ENCODE measurements at places on chromosomes 6 and 20. TPM values are rescaled to one million over a fixed set of nuclear protein-coding genes. Genes with fewer than 3 reads are reported as not detected.

- DNase-seq: no peak
Measured at GRCh38 chr20:1950836-1951235, 43.0 kb downstream of the PDYN start.

- DNase-seq: peak; percentile 50
Measured at GRCh38 chr6:147285087-147285855, 81.1 kb downstream of the STXBP5 start.

- DNase-seq: no peak
Measured at GRCh38 chr6:148085631-148086331, 256.9 kb upstream of the SASH1 start.

- peak; percentile 77 for DNase-seq
Measured at GRCh38 chr6:146968041-146968760, 236.0 kb upstream of the STXBP5 start.

DNA sequence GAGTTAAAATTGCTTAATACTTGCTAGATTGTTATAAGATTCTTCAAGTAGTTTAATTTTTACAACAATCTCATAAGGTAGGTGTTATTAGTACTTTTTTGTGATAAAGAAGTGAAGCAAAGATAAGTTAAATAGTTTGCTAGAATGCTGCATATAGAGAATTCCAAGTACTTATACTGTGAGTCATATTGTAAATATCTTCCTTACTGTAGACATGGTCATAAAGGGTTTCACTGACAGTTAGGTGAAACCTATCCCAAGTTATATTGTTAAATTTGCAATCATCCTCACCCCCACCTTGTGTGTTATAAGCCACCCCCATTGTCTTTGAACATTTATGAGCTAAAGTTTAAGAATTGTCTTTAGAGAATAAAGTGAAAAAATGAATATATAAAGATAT, 142.0 kb downstream of the FAM83B start:
- peak; percentile 5 for DNase-seq

GRCh38 chr6:72689107-72689954, 67.5 kb downstream of the KCNQ5 start:
- no peak for DNase-seq

DEFB132 gene
- total RNA-seq: not detected

- peak; percentile 58 for DNase-seq
Measured at GRCh38 chr6:117482240-117483003, at the start of gene DCBLD1. Gene DCBLD1, plus strand, starts transcription at chr6:117482674. Its CDS starts 108 bp downstream, at chr6:117482782.

GRCh38 chr6:88208726-88209125, 42.6 kb upstream of the CNR1 start:
- no peak for DNase-seq

- no peak for DNase-seq
Measured at GRCh38 chr20:23227274-23227673, 123.3 kb upstream of the NXT1 start.

PGC gene
- total RNA-seq: not detected

- no peak for DNase-seq
Measured at GRCh38 chr20:10774357-10774943, 100.7 kb upstream of the JAG1 start.

FAM83B gene
- total RNA-seq: 1.9 TPM

- DNase-seq: no peak
Measured at GRCh38 chr6:134596191-134596590, 278.3 kb upstream of the SGK1 start.

OXT gene
- not detected for total RNA-seq

DNA sequence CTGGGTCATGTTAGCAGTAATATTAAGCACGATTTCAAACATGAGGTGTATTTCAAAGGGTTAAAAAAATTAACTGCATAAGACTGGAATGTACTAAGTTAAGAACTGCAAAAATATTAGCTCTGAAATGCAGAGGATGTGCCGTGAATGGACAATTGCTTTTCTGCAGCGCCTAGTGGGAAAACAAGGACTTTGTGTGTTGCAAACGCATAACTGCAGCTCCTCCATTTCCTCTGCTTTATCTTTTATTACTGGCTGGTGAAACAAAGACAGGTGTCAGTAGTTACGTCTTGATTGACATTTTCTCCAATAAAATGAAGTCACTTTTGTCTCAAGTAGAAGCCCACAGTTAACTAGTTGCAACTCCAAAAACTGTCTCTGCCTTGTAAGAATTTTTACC, 1.7 kb downstream of the PDE7B start:
- no peak for DNase-seq

- DNase-seq: no peak
Measured at GRCh38 chr20:63697868-63698545, 1.6 kb downstream of the TNFRSF6B start.

LST1 gene
- not detected for total RNA-seq

DNA sequence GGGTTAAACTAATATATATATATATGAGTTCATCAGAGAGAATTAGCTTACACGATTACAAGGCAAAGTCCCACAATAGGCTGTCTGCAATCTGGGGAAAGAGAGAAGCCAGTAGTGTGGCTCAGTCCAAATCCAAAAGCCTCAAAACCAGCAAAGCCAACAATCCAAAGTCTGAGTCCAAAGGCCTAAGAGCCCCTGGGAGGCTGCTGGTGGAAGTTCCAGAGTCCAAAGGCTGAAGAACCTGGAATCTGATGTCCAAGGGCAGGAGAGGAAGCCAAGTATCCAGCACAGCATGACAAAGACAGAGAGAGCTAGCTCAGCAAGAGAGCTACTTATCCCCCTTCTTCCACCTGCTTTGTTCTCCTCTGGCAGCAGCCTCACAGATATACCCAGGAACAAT, 274.7 kb upstream of the ID4 start:
- no peak for DNase-seq

GRCh38 chr6:74979065-74979766, 226.6 kb downstream of the COL12A1 start:
- DNase-seq: no peak

DNA sequence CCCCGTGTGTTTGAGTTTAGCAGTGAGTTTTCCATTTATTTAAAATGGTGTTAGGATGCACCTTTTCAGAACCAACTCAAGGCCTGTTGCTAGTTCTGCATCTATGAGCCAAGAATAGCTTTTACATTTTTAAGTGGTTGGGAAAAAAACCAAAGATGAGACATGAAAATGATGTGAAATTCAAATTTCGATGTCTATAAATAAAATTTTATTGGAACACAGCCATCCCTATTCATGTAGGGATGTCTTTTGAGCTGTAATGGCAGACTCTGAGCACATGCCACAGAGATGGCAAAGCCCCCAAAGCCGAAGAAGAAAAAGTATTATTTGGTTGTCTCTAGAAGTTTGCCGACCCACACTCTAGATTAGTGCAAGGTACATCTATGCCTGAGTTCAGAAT, 5.0 kb upstream of the NEDD9 start:
- DNase-seq: no peak

GPX5 gene
- total RNA-seq: 4.3 TPM

FAM135A gene
- 8.4 TPM for total RNA-seq

PRR18 gene
- total RNA-seq: not detected

GRCh38 chr20:1920252-1920651, 25.0 kb downstream of the SIRPA start:
- no peak for DNase-seq

DNA sequence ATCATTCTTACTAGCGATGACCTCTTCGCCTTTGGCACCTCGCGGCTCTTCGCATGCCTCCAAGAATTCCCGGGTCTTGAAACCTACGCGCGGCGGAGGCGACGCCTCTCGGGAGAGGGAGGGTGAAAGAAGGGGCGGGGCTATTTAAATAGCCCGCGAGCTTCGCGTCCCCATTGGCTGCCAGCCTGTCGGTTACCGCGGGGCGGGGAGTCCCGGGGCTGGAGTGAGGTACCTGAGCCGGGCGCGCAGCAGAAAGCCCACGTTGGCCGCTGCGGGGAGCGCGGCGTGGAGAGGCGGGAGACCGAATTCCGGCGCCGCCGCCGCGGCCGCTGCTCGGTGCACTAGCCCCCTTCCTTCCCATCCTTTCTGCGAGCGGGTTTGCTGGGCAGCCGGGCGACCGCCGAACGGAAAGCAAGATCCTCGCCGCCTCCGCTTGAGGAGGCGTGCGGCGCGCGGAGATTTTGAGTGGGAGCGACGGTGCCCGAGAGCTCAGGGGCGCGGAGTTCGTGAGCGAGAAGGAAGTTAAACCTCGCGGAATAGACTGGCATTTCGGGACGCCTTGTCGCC, at the start of gene BMP6:
BMP6 (plus strand) TSS at position 251 of the 567 bp plus-strand sequence. CDS start 857 bp downstream, outside the sequence.
- DNase-seq: peak; percentile 74

GRCh38 chr20:62776692-62777527, 19.4 kb upstream of the MRGBP start:
- DNase-seq: no peak

GRCh38 chr6:28803337-28803709, 120.5 kb downstream of the TRIM27 start:
- no peak for DNase-seq

PPIL6 gene
- 1.7 TPM for total RNA-seq

DNA sequence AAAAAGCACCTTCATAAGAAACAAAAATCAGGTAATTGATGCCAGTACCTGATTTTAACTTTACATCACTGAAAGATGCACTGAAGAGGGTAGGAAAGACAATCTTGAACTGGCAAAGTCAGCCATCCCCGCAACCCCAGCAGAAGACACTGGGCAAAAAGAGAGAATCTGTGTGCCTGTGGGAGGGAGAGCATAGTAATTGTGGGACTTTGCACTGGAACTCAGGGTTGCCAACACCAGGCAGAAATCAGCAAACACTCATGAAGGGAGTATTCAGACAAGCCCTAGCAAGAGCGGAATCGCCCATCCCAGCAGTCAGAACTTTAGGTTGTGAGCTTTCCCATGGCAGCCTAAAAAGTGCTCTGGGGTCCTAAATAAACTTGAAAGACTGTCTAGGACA, 344.6 kb upstream of the GJE1 start:
- DNase-seq: no peak

Data from astrocyte (in vitro differentiated cells and primary cell).